ENCODE measurements at places on chromosomes 4 and X.

DNA sequence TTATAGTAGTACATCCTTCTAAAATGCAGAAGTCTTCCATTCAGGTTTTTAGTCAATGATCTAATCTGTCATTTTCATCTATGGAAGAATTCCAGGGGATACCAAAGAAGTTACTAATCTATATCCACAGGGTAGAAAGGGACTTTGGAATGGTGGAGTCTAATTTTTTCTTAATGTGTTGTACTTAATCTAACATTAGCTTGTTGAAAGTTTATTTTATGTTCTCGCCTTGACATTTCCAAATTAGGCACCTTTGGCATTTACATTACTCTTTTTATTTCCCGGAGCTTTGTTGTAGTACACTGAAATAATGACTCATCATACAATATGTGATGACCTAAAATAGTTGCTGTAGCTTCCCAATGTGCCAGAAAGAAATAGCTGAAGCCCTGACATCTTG, 91.5 kb downstream of the HTR2C start:
- no peak for DNase-seq

GRCh38 chr4:121255986-121256750, 92.0 kb upstream of the TNIP3 start:
- DNase-seq, result no peak

GRCh38 chrX:137926090-137926489, 360.2 kb downstream of the ZIC3 start:
- DNase-seq, result no peak

- no peak for DNase-seq
These were observed 5.7 kb downstream of the RPL34 start for GRCh38 chr4:108626056-108626455.

- no peak for DNase-seq
These were observed 39.9 kb downstream of the RAB40AL start for GRCh38 chrX:102976793-102977495.

- no peak for DNase-seq
These were observed 155.2 kb downstream of the SMIM20 start for GRCh38 chr4:26069218-26069617.

DNA sequence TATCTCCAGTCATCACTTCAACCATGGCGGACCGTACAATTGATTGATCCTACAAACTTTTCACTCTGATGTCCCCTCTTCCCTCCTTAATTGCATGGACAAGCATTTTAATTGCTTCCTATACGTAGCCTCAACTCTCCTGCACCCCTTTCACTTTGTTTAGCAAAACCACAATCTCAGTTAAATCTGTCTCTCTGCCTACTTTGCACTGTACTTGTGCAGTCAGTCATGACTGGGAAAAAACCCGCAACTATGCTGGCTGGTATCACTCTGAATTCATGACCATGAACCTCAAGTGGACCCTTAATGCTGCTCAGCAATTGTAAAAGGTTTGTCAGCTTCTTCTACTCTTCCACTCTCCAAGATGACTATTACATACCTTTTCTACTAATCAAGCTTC, 51.7 kb upstream of the AFF2 start:
- no peak for DNase-seq

GRCh38 chrX:3990569-3990968, 277.1 kb upstream of the PRKX start:
- no peak for DNase-seq

GRCh38 chrX:119516157-119516702, 48.0 kb downstream of the SLC25A5 start:
- DNase-seq, result no peak

DNA sequence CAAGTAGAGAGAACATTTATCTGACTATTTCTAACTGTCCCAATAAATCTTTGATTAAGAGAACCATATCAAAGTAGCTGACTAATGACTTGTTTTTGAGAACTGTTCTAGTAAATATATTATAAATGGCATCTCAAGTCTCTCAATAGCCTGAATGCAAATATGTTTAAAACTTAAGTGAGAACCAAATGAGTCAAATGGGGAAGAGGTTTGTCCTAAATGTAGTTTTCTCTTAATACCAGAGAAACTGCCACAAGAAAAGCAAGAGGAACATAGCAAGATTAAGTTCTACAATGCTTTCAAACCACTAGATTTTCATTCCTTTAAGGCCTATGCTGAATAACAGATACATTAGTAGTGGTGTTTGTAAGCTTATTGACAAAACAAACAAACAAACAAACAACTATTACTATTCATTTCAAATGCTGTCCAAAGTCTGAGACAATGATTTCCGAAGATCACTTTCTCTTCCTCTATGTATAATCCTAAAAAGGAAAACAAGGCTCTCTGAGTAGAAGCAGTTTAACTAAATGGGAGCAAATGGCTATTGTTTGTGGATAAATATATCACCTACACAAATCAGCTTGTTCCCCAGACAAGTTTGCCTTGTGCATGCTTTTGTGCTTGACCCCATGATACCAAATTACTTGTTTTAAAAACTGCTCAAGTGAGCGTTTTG, 408.4 kb upstream of the EMCN start:
- DNase-seq, result no peak

DNA sequence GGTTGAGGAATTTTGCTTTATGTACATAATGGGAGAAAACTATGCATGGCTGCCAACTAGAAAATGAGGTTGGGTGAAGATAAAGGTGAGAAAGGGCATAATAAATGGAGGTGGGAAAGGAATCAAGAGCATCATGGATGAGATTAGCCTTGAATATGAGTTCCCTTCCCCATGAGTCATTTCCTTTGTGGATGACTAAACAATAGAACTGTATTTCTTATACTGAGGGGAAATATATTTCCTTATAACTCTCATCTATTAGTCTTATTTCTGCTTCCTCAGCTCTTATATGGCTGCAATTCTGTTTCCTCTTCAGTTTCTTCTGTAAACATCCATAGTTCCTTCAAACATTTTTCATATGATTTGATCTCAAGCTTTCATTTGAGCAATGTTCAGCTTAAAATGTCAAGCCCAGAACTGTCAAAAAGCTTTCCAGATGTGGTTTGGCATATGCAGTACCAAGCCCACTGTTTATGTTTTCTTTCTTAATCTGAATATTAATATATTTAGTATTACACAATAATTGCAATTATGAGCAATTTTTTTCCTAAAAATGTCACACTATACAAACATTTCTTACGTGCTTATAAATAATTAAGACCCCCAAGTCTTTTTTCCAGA, 100.7 kb upstream of the GRPR start:
- no peak for DNase-seq

- no peak for DNase-seq
These were observed 20.7 kb downstream of the ARHGAP24 start for GRCh38 chr4:85495621-85496020.

DNA sequence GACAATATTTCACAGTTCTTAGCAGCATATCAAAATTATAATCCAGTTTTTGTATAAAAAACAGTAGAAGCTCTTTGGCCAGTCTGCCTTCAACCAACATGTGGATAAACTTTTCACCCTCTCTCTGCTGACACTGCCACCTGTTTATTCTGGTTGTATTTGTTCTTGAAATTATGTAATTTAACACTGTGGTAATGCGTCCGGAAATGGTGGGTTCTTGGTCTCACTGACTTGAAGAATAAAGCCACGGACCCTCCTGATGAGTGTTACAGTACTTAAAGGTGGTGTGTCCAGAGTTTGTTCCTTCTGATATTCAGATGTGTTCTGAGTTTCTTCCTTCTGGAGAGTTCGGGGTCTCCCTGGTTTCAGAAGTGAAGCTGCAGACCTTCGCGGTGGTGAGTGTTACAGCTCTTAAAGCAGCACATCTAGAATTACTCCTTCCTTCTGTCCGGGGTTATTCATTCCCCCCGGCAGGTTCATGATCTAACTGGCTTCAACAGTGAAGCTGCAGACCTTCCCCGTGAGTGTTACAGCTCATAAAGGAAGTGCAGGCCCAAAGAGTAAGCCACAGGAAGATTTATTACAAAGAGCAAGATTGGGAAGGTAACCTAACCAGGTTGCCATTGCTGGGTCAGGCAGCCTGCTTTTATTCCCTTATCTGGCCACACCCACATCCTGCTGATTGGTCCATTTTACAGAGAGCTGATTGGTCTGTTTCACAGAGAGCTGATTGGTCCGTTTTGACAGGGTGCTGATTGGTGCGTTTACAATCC, 15.7 kb downstream of the FAM184B start:
- no peak for DNase-seq

DNA sequence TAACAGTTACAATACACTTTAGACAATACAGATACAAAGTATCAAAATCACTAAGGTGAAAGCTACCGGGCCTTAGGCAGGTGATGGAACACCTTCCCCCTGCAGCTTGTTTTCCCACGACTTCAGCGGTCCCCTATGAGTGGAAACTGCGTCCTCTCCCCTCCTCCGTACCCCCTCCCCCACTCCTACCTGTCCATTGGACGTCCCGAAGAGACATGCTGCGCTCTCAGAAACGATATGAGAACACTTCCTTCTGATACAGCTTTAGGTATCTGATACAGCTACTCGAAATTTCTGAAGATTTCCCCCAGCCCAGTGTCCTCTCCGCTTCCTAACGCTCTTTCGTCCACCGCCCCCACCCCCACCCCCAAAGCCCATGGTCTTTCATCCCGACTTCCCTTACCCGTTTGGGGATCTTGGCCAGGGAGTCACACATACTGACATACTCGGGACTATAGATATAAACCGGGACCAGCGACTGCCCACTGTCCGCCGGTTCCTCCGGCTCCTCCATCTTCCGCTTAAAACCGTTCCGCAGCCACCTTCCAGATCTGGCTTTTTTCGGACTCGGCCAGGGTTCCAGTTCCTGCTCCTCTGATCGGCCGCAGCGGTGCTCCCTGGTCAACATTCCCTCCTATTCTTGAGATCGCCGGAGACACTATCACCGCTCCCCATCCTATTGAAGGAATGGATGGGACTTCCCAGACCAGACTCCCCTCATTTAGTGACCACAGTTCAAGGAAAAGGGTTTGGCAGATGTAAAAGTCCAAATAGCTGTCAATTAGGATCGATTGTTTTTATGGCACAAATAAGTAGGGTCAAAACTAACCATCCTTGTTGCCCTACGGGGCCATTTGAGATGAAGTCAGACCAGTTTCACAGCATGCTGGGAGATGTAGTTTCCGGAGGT, at the start of gene HDAC8:
HDAC8 (minus strand) TSS at position 596 of the 910 bp plus-strand sequence; CDS start at position 514, 82 bp downstream.
- no peak for DNase-seq

DNA sequence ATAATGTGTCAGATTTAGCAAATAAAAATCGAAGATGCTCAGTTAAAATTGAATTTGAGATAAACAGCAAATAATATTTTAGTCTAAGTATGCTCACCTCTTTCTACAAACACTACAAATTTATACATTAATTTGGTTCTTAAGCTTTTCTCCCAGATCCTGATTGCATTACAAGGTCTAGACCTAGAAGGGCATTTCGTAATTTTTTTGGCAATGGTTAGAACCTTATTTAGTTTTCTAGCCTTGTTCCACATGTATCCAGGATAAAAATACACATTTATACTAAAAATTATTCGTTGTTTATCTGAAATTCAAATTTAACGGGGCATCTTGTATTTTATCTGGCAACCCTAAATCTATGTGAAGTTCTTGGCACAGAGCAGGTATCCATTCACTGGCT, 2.5 kb upstream of the CDKL5 start:
- DNase-seq, result no peak

GRCh38 chr4:151729731-151730559, 30.9 kb downstream of the GATB start:
- DNase-seq, result no peak

GRCh38 chr4:70704931-70705182, 16.5 kb downstream of the UTP3 start:
- no peak for DNase-seq

DNA sequence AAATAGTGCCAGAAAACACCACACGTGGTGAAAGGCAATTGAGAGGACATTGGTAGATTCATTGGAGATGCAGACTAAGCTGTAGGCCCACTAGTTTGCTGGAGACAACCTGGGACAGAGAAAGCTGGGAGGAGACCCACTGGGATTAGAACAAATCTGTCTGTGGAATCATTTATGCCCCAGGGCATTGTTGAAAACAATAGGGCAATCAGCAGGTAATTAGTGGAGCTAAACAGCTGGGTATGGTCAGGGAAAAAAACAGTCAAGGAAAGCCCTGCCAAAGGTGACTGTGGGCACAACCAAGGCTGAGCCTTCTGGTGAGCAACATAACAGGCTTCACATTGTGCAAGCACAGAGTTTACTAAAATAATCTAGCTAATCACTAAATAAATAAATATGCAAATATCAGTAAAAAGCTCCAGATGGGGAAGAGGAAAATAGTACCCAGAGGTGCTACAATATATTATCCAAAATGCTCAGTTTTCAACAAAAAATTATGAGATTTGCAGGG, 9.0 kb downstream of the TCEAL3 start:
- no peak for DNase-seq

DNA sequence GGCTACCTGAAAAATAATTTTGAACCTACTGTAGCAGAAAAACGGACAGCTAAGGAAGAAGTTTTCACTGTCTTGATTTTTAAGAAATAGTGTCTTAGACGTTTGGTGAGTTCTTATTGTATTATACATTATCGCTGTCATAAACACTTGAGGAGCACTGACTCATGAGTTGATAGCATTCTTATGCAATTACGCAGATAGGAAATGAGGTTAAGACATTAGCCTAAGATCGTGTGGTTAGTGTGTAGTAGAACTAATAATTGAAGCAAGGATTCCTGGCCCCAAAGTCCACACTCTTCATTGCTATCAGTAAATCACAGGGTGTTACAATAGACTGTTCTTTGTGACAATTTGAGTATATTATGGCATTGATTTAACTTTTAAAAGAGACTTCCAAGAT, 238.1 kb downstream of the ARAP2 start:
- no peak for DNase-seq

DNA sequence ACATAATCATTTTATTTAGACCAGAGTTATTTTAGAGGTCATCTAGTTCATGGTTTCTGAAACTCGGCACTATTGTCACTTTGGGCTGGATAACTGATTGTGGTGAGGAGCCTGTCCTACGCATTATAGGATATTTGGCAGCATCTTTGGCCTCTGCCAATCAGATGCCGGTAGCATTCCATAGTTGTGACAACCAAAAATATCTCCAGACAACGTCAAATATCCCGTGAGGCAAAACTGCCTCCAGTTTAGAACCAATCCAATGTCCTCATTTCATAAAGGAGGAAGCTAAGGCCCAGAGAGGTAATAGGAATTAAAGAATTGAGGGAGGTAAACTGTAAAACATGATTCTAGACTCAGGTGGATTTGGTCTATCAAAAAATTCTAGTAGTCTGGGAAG, 6.1 kb downstream of the ZMAT1 start:
- no peak for DNase-seq

GRCh38 chrX:72243472-72243871, 4.6 kb upstream of the ERCC6L start:
- DNase-seq, result no peak

DNA sequence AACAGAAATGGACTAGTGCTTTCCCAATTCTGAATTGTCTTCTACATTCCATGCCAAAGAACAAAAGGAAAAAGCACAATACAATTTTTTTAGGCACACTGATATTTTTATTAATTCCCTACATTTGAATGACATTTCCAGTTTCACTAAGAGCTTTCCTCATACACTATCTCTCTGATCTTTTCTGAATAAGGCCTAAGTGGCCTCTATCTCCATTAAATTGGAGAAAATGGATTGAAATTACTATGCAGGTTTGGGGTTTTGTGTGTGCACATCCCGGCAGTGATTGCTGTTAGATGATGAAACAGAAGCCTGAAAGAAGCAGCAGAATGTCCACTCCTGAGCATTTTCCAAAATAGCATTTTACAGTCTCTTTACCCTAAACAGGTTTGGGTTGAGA, 104.0 kb downstream of the ATP11C start:
- DNase-seq, result no peak

- DNase-seq, result no peak
These were observed 77.7 kb downstream of the KLF8 start for GRCh38 chrX:56309881-56310280.
